ENCODE measurements at places on chromosomes 7 and 10.

GRCh38 chr7:2638224-2638991, 6.6 kb downstream of the TTYH3 start:
- peak; percentile 96 for DNase-seq

DNA sequence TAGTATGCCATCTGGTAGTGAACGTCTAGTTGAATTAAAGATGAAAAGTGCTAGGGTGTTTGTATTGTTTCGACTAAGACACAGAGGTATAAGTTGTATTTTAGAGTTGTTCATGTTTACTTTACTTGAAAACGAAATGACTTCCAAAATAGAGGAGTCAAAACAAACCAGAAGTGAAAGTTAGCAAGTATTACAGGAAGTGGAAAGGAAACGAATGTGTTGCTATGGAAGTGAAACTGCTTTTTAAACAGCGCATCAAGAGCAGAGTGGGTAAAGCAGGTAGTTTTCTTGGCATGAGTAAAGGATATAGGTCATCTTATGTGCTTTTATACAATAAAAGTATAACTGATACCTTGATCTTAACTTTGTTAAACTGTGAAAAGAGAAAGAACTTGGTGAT, 20.0 kb upstream of the GALNTL5 start:
- DNase-seq = no peak

DNA sequence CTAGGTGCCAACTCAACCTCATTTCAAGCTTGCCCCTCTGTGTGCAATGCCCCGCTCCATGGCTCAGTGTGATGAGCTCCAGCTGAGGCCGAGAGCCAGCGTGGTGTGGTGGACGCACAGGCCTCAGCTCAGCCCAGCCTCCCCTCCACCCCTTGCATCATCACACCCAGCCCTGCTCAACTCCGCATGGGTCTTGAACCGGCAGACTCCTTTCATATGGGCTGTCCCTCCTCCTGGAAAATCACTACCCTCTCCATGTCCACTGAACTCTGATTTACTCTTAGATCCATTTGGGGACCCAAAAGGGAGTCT, 16.6 kb upstream of the SLC18A3 start:
- DNase-seq = no peak

GRCh38 chr10:114931072-114931679, 6.8 kb upstream of the TRUB1 start:
- no peak for DNase-seq

DNA sequence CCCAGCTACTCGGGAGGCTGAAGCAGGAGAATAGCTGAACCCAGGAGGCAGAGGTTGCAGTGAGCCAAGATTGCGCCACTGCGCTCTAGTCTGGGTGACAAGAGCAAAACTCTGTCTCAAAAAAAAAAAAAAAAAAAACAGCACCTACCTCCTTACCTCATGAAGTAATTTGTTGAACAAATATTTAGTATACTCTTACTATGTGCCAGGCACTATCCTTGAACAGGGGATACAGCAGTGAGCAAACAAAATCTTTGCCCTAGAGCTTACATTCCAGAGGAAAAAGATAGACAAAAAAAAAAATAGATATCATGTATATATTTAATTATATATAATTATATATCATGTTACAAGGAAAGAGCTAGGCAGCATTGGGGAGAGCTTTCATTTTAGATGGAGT, 36.4 kb upstream of the HERPUD2 start:
- no peak for DNase-seq

- no peak for DNase-seq
Observed at GRCh38 chr7:134639683-134640279, 6.9 kb upstream of the BPGM start.

GRCh38 chr10:61153771-61154170, 209.8 kb upstream of the RHOBTB1 start:
- no peak for DNase-seq

DNA sequence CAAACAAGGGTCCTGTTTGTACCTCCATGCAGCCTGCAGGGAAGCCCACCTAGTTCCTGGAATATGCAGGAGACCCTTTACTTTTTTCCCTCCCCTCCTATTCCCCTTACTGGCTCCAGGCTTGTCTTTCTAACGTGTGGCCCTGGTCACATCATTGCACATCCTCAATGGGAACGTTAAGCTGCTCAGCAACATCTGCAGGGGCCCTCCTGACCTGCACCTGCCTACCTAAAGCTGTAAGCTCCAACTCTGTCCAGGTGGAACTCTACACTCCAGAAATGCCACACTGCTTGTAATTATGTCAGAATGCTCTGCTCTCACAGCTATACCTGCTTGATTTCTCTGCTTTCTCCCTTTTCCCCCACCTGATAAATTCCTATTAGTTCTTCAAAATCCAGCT, 72.1 kb downstream of the ARMC3 start:
- DNase-seq = no peak

GRCh38 chr10:57898231-57898630, 369.5 kb downstream of the IPMK start:
- no peak for DNase-seq

- no peak for DNase-seq
Observed at GRCh38 chr7:153397906-153398305, 638.4 kb downstream of the ACTR3B start.

DNA sequence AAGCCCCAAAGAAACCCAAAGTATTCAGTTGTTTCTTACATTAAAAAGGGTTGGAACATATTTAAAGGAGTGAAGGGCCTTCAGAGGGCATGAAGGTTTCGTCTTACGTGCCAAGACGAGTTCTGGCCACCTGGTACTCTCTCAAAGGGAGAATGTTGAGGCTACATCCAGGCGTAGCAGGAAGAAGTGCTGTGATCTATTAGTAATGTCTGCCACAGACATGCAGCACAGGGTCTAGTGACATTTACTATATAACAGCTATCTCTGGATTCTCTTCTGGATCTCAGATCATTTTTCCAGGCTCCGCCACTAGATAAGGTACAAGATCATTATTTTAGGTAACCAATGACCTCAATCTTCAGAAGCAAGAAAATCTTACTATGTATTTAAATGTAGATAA, 76.5 kb upstream of the ARID5B start:
- DNase-seq = no peak

DNA sequence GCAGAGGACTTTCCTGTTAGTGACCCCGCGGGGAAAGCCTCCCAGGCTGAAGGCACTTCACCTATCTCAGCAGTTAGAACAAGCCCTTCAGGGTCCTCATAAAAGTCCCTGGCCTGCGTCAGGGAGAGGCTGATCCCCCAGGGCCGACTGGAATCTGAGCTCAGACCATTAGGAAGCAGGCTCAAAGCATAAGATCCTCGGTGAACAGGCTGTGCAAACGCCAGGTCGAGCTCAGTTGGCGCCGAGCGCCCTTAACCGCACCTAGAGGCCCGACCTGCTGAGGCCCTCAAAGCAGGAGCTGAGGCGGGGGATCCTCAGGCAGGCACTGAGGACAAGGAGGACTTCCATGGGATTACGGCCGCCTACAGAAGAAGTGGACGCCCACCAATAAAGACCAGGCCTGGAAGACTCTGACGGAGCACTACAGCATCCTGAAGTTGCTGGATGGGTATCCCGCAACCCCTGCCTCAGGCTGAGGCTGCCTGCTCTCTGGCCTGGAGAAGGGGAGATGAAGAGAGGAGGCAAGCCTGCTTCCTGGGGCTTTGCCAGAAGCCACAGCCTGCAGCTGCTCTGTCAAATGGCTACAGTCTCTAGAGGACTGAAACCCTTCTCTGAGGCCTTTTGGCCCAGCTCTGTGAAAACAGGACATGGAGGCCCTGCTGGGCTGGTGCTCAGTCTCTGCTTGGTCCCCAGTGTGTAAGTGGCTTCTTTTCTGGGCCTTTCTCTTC, 29.9 kb downstream of the LIPJ start:
- DNase-seq = no peak

GRCh38 chr7:38878694-38879457, 30.1 kb downstream of the VPS41 start:
- DNase-seq = no peak

DNA sequence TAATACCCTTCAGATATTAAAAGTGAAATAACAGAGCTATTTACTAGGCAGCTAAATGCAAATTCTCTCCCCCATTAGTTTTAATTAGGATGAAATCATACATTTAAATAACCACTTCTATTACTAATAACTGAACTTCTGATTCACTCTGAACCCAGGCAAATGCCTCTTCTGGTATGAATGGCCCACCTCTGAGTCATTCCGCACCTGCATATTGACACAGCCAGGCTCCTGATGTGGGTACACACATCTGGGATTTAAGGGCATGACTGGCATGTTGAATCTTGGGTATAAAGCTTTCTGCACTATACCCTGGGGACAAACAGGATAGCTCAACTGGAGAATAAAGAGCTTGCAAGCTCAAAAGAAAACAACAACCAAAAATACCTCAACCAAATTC, 140.9 kb downstream of the AUTS2 start:
- no peak for DNase-seq

GRCh38 chr7:303425-303824, 13.5 kb downstream of the FOXL3 start:
- peak; percentile 37 for DNase-seq

- DNase-seq = no peak
Observed at GRCh38 chr7:67716729-67717128, 720.1 kb downstream of the TYW1 start.

- DNase-seq = no peak
Observed at GRCh38 chr10:15478429-15478828, 107.3 kb upstream of the FAM171A1 start.
